ENCODE measurements at places on chromosomes 2 and 18.

GRCh38 chr2:43165378-43166069 is 60.9 kb downstream of the ZFP36L2 start:
- DNase-seq: no peak

GRCh38 chr2:168137510-168138180 is 109.8 kb downstream of the STK39 start:
- no peak for DNase-seq

- no peak for DNase-seq
These were observed 90.4 kb upstream of the LYPD1 start for GRCh38 chr2:132760405-132760804.

GRCh38 chr18:79250301-79250981 is 145.3 kb upstream of the NFATC1 start:
- no peak for DNase-seq

DNA sequence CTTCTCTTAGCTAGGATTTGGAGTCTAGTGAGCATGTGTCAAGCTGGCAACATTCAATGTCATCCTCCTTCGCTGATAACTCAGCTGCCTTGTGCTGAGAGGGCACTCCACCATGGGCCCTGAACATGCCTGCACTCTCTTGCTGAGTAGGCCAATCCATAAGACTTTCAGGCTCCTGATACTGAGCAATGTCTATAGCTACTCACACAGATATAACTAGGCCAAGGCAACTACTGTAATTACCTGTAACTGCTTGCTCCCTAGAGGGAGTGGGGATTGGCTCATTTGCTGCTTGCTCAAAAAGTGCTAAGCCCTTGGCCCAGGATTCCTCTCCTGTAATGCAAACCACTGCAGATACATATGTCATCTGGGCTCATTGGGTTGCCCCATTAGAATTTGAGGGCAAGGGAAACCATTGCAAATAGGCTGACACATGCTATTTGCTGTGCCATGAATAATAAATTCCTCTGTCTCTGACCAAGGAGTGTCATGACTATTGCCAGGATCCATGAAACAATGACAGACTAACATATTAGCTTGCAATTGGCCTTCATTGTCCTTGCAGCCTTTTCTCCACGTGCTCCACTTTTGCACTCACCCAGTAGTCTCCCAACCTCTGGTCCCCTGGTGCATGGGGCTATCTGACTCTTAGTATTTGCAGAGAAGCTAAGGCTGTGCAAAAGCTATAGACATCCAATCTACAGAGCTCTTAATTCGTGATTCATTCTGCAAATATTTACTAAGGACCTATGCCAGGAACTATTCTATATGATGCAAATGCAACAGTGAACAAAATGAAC is 36.9 kb upstream of the BMPR2 start:
- no peak for DNase-seq
